ENCODE measurements at places on chromosomes 4 and X.

GRCh38 chrX:103275947-103276567, 493 bp downstream of the TCEAL5 start:
- DNase-seq = no peak

- no peak for DNase-seq
Observed at GRCh38 chr4:77819404-77819842, 255 bp upstream of the CNOT6L start.

- no peak for DNase-seq
Observed at GRCh38 chr4:9943761-9944160, 77.5 kb downstream of the SLC2A9 start.

GRCh38 chr4:140800666-140801065, 44.5 kb upstream of the TBC1D9 start:
- no peak for DNase-seq

- DNase-seq = no peak
Observed at GRCh38 chrX:70998411-70999027, 67.6 kb upstream of the SLC7A3 start.

DNA sequence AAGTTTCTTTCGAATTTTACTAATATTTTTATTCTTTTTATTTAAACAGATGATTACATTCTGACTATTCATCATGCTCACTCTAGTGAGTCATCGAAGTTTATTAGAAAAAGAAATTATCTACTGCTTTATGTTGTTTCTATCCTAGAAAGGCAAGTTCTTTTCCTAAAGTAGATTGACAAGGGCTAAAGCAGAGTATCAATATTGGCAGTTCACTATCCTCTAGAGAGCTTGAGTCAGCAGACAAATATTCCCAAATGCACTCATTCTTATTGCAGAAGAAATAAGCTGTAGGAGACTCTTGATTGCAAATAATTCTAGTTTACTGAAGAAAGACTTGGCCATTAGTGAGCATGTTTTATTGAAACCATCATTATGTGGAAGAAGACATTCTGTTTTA, 911.8 kb downstream of the CENPC start:
- no peak for DNase-seq

DNA sequence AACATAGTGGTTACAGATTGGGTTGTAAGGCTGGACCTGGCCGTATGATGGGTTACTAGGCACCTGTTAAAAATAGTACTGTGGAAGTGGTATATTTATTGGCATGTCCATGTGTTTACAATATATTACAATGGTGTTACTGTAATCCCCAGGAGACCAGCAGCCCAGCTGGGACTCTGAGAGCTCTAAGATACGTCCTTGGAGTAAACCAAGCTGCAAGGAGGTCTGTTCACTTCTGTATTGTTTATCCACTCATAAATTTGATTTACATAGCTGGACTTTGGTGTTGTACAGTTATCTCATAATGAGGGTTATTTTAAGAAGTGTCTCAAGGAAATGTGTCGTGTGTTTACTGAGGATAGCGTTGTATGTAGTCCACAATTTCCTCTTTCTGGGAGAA, 93.8 kb downstream of the TBL1X start:
- DNase-seq = no peak

Measured in stimulated activated naive B cell treated with anti-CD40 and anti-IgM and Interleukin-4, amounts not matched to agents 10 μg/mL and 1 μg/mL and 100 μg/mL, for 72 hours (primary cell).